ENCODE measurements at places on chromosomes 2 and 18. TPM values are rescaled to one million over a fixed set of nuclear protein-coding genes. Genes with fewer than 3 reads are reported as not detected.

DNA sequence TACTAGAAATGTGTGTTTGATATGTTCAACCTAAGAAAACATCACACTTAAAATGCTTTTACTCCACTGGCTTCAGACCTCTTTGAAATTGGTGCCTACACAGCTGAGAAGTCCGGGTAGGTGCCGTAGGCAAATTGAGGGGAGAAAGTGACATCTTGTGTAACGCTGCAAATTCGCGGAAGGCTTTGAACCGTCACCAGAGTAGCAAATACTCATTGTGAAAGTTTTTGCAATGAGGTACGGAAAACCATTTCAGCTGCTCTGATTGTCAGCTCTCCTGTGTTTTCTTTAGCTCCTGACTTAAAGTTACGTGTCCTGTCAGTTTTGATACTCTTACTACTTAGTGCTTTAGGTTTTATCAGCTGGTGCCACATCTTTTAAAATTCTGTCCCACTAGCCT is 224.5 kb downstream of the FAM210A start:
- no peak for DNase-seq

DNA sequence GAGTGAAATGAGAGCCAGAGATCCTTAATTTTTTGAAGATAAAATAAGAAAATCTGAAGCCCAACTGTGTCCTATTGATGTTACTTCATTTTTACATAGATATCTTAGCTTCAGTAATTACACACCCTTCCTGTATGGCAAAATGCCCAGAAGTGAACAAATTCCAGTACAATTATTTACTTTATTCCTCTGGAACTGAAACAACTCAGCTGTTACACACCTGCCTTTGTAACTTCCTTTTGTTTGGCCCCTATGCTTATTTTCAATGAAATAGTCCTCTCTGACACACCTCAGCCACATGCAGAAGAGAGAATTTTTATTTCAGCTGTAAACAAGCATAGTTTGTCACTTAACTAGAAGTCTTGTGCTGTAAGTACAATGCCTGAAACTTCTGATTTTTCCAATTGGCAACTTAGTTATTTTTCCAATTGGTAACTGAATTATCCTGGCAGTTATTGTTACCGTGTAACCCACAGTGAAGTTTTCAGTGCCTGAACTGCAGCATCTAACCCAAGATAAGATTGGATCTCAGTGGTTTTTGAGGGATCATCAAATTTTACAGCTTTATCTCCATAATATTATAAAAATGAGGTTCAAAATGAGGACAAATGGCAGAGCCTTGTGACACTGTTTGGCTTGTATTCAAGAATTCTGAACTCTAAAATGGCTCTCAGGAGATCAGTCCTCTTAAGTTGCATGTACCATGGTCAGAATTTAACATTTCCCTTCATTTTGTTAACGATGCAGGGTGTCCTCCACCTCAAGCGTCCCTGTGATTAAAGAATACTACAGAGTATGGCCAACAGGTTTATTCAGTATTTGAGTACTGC is 82.6 kb downstream of the PKP4 start:
- DNase-seq = no peak

GRCh38 chr2:112829961-112830681 is 6.5 kb downstream of the IL1B start:
- no peak for DNase-seq

DNA sequence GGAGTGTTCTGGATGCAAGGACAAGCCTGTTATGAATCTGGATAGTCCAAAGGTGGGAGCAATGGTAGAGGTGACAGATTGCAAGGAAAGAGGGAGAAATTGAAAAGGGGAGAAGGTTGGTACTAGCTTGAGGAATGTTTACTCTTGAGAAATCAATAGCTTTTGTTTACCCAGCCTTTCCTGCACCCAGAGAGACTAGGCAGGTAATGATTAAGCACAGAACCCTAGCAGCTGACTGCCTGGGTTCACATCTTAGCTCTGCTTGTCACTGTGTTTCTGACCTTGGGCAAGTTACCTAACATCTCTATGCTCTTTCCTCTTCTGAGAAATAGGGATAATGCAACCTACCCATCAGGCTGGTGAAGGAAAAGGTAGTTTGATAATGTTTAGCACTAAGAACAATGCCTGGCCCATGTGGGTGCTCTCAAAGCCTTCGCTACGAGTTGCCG is 178.6 kb downstream of the MGAT5 start:
- DNase-seq = no peak

GRCh38 chr2:239049421-239050251 is 201.8 kb downstream of the TWIST2 start:
- no peak for DNase-seq

The APCDD1 gene
- total RNA-seq = 9.9 TPM

- DNase-seq = no peak
These were observed 266.3 kb downstream of the ZNF516 start for GRCh38 chr18:76228716-76229115.

DNA sequence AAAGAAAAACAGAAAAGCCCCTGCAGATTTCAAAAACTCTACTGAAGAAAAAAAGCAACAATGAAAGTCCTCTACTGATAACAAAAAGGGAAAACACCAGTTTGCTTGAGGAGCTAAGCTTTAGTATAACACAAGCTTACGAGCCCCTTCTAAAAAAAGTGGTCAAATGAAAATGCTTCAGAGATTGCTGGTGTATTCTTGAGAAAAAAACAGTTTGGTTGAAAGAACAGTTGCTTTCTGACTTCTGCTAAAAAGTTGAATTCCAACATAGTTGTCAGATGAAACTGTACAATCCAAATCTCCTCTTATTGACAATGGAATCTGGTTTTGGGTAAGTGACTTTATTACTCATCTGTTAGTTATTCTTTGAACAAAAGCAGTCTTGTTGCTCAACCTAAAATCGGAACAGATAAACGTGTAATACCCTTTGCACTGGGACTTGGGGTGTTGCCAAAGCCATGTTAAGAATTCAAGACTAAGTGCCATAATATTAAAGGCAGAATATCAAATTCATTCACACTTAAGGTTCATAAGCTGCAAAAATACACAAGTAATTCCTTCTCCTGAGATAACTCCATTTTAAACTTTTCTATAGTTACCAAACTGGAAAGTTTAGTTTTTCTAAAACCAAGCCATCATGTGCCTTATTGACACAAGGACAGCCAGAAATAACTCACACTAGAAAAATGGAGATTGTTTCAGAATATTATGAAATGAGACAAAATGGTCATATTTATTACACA is 45.3 kb upstream of the SPAG16 start:
- no peak for DNase-seq

DNA sequence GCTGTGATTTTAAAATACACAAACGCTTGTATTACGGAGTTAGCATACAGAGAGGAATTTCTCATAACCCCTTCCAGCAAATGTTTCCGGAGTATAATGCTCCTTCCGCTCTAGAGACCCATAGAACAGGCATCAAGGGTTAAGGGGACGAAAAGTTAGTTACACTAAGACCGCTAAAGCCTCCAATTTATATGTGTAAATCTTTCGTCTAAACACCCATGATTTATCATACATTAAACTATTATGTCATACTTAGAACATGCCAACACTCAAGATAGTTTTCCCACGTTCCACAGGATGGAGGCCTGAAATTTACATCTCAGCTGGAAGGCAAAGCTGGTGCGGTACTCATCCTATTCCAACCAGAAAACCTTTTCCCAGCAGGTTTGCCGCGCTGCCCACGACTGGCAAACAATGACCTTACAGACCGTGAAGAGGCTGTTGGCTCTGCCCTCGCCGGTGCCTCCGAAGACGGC is 650 bp downstream of the ORMDL1 start:
- DNase-seq = no peak

DNA sequence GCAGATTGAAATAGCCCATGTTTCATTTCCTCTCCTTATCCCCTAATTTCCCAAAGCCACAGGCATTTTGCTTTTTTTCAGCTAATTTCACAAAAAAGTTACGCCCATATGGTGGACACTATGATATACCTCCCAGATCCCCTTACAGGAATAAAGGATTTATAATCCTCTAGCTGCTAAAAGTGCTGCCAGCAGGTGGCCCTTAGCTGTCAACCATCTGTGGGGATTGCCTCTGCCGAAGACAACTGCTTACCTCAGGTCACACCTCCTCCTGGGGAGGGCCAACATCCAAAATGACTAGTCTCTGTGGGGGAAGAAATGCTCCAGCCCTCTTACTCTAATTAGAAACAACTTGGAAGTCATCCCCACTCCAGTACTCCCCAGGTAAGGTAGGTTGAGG is 61.0 kb upstream of the EPB41L3 start:
- no peak for DNase-seq

DNA sequence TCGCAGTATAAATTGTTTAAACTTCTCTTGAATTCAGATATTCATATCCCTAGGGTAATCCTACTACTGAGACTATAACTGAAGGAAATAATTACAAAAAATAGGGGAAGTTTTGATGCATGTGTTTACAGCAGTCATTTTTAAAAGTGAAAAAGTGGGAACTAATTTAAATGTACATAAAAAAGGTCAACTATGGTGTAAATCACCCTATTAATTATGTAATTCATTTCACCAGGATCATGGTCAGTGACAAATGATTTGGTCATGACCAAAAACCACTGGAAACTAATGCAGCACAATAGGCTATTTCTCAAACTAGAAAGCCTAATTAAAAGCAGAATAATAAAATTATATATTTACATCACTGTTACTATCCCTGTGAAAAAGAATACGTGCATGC is 5.0 kb upstream of the CNGA3 start:
- DNase-seq = no peak
